ENCODE measurements at places on chromosomes 7 and 10.
A peak's percentile ranks its signal among the peaks of the same experiment; 100 is the strongest.

GRCh38 chr7:34430456-34430855 lies 227.6 kb upstream of the NPSR1 start:
- peak; percentile 40 for DNase-seq

DNA sequence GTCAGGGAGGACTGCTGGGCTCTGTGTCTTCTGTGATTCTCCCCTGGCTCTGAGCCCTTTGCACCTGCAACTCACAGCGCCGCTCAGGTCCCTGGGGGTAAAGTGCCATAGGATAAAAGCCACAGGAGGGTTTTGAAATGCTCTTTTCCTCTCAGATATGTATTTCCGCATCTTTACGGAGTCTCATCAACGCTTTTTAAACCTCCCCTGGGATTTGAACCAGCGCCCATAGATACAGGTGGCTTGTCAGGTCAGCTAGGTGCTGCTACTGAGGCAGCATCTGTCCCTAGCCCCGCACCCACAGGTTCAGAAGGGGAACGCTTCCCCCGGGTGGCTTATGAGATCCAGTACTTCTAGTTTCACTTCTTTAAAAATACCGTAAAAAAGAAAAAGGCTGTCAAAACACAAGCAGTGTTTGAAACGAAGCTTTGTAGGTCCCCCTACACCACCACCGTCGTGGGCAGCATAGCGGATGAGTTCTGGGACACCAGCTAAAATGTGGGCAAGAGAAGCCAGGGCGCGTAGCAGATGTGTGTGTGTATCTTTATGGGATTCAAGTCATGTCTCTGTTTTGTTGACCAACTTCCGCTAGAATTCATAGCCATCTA lies 173.5 kb downstream of the CUX1 start:
- no peak for DNase-seq

- DNase-seq = no peak
Measured at GRCh38 chr7:111370002-111370401, 192.3 kb downstream of the IMMP2L start.

- DNase-seq = no peak
Measured at GRCh38 chr7:124379296-124379695, 346.4 kb upstream of the TMEM229A start.

- DNase-seq = no peak
Measured at GRCh38 chr10:119637631-119638030, 13.5 kb upstream of the BAG3 start.

DNA sequence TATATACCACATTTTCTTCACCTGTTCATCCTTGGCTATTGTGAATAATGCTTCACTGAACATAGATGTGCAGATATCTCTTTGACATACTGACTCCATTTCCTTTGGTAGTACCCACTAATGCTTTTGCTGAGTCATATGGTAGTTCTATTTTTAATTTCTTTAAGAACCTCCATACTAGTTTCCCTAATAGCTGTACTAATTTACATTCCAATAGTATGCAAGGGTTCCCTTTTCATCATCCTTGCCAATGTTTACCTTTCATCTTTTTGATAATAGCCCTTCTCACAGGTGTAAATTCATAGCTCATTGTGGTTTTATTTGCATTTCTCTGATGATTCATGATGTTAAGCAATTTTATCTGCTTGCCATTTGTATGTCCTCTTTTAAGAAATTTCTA lies 159.9 kb downstream of the CALCR start:
- no peak for DNase-seq

- peak; percentile 51 for DNase-seq
Measured at GRCh38 chr10:103598654-103599115, 105.2 kb downstream of the NEURL1 start.

DNA sequence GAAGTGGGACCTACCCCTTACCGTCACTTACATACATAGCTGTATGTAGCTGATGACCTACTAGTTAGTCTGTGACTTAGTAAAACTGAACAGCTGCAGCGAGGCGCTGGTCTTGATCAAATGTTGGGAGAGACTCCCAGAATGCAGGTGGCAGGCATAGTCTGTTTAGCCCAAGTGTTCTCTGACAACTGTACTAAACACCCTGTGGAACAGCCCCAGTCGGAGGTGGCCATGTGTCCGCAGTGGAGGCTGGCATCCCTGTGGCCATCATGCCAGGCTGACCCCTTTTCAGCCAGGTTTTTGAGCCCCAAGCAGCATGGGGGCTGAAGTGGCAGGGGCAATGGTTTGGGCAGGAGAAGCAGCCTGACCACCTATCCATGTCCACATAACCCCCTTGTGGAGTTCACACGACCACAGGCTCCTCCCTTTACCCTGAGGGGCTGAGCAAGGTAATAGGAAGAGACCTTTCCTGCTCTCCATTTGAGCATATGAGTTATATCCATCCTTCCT lies 7.2 kb downstream of the ADCY1 start:
- DNase-seq = no peak

DNA sequence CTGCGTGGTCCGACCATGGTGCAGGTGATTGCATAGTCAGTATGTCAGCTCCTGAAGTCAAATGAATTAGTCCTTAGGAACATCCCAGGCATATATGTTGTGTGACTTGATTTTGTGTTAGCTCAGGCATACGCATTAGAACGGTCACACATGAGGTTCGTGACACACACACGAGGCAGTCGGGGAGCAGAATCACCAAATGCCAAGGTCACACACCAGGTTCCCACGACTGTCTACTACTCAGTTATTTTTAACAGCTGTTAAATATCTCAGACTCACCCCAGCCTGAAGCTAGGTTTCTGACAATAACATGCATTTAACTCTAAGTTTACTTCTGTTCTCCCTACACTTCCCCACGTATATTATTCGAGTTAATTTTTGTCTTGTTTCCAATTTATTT lies 54.8 kb downstream of the DYNC2I1 start:
- DNase-seq = no peak

DNA sequence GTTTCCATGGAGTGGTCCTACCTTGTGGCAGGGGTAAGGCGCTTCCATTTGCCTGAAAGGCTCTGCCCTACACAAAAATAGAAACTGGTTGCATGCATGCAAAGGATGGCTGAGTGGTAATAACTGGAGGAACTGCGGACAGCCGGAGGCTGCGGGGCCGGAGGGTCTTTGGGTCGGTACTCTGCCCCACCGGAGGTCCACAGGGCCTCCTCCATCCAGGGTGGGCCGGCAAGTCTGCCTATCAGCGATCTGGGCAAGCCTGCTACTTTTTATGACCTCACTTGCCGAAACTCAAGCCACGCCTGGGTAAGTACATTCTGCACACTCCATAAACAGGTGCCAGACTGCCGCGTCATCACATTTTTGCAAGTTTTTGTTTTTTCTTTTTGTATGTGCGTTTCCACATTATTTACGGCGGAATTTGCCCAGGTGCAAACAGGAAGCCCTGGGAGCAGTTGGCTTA lies 30.0 kb downstream of the TACC2 start:
- DNase-seq = no peak

DNA sequence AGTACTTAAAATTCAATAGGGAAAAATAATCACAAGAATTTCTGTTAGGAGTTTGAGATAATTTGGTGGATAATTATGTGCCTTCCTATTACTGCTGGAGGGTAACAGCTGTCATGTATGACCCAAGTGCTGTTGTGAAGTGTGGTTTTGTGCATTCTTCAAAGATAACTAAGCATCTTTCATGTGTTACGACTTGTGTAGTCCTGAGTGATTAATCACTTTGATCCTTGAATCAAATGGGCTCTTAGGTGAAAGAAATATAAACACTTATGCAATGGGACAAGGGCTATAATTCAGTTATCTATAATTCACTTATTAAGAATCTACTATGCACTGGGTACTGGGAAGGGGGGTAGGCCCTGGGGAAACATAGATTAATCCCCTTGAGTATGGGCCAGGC lies 89.0 kb downstream of the CH25H start:
- peak; percentile 58 for DNase-seq

DNA sequence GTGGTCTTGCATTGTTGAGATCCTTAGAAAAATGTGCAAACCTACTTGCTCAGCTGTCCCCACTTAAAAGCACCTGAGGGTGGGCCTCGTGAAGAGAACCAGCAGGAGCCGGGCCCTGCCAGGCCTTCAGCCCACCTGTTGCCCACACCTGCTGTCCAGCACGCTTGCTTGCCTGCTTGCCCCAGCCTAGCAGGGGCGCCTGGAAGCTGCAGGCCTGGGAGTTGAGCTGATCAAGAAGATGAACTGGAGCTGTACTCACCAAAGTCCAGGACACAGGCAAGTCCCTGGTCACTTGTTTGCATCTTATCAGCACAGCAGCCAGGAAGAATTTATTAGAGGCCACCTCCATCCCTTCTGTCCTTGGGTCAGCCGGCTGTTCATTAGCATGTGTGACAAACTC lies 23.2 kb downstream of the CYP26A1 start:
- DNase-seq = no peak

DNA sequence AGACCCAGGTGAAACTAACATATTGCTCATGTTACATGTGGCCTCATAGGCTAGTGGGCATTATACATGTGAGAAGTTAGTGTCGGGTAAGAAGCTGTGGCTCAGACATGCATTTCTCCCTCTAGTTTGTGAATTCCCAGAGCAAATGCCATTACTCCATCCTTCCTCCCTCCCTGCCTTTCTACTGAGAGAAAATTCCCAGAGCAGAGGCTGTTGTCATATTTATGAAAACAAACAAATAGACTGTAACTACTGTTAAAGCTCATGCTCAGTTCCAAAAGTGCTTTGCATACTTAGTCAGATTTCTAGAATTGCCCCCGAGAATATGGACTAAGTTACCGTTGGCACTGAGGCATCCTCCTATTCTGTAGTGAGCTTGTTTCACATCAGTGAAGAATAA lies 29.0 kb downstream of the ZNRF2 start:
- no peak for DNase-seq

DNA sequence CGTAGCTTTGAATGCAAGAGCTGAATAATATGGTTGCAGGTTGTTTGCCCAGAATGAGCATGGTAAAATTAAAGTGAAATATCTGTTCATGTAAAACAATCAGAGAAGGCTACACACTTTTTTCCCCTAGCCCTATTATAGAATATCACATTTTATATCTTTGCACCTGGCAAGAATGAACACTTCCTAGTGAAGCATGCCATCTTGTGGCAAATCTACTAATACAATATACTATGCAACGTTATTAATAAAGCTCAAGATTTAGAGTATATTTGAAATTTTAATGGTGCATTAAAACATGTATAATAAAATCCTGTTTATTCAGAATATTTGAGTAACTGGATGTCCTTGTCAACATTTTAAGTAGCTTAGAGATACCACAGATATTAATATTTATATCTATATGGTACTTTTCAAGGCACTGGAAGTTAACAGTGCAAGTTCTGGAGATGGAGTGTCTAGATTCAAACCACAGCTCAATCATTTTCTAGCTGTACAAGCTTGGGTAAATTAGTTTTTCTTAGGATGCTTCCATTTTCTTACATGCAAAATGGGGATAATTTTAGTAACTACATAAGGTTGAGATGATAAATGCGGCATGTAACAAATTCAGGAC lies 643.1 kb upstream of the SEMA3D start:
- DNase-seq = no peak

DNA sequence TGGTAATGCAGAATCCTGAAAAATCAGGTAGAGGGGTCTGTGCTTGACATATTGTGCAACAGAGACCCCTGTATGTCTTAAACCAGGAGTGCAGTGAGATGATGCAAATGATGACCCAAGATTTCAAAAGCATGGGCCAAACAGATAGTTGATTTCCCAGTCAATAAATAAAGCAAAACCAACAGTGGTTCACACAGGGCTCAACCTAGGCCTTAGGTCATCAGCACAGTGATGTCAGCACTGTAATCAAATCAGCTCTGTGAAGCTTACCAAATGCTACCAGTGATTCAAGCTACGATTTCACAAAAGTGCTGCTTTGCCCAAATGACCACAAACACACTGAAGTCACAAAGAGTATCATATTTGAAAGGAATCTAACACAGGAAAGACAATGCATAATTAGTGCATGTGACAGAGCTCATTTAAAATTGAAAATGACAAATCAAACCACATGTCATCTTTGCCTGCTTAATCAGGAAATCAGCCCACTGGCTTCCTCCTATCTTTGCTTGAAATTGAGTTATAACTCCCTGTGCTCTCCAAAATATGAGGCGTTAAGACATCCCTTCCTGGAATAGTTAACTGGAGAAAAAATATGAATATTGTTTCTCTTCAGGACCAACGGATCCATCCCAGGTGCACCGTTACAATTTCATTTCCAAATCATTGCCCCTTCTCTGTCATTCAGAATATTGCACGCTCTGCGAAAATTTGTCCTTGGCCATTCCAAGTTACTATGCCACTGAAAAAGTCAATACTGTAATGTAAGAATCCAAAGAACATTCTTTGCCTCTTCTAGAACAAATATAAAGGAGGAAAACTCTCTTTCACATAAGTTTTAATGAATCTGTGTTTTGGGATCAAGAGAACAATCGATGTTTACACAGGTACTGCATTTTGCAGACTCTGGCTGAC lies 41.9 kb upstream of the ASL start:
- no peak for DNase-seq

DNA sequence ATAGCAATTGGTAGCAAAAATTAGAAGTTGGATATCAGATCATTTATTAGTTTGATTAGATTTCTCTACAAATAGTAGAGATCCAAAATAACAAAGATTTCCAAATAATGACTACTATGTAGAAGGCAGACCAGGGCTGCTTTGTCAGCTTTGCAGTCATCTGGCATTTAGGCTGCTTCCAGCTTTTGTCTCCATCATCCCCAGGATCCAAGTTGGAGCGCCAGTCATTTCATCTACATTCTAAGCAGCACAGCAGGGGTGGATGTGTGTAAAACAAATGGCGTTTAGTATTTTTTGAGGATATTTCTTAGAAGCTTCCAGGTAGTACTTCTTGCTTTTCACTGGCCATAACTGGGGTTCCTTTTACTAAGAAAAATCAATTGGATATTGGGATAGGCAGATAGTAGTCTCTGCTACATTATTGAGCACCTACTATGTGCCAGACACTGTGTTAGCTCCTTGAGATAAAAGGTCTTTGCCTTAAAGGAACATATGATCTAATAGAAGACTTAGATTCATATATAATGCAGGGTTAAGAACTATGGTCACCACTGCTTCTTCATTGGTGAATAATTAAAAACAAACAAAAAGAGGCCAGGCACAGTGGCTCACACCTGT lies 41.5 kb downstream of the TPST1 start:
- DNase-seq = no peak

DNA sequence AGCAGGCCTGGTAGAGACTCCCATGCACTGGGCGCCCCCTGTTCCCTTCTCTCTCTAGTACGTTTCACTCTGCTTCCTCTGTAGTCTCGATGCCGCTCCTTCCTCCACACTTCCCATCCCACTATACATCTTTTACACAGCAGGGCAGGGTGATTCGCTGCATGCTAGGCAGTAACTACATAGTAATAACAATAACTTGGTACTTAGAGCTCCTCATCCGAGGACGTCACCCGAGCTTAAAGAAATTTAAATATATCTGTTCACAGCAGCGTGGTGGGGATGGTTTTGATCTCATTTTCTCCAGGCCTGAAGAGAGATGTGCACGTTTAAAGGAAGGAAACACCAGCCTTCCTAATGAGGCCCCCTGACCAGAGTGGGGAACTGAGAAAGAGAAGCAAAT lies 276.9 kb downstream of the SKAP2 start:
- DNase-seq = no peak

GRCh38 chr7:12801107-12801506 lies 113.7 kb downstream of the ARL4A start:
- DNase-seq = no peak

GRCh38 chr10:131312478-131312836 lies 936 bp upstream of the TCERG1L start:
- DNase-seq = no peak

- peak; percentile 49 for DNase-seq
Measured at GRCh38 chr7:141362580-141363435, 188.4 kb upstream of the AGK start.

- DNase-seq = peak; percentile 76
Measured at GRCh38 chr10:32692174-32692573, 246.2 kb downstream of the CCDC7 start.

GRCh38 chr7:114217026-114217806 lies 197.4 kb upstream of the FOXP2 start:
- no peak for DNase-seq

All from GM04503 (cell line).